ENCODE measurements at places on chromosomes 11 and 22. TPM values are rescaled to one million over a fixed set of nuclear protein-coding genes. Genes with fewer than 3 reads are reported as not detected.

Gene IGSF22
- total RNA-seq = 0.05 TPM

DNA sequence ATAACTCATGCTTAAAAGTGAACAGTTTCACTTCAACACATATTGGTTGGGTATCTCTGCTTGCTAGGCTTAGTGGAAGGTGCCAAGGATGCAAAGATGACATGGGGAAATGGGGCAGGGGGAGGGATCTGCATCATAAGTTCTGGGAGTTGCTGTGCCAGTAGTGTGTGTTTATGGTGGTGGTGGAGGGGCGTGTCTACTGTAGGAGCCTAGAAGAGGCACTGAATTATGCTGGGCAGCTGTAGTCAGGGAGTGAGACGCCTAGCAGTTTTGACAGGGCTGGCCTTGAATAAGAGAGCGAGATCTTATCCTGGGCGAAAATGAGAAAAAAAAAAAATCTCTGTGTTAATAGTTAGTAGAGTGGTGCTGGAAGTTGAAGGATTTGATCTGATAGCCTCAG is 3.0 kb downstream of the ELMOD1 start:
- H3K36me3 ChIP-seq = peaks cover 1% of the 10 kb centered on the region
- peaks cover 24% of the 10 kb centered on the region for H3K4me1 ChIP-seq
- peaks cover 74% of the 10 kb centered on the region for H3K27me3 ChIP-seq

DNA sequence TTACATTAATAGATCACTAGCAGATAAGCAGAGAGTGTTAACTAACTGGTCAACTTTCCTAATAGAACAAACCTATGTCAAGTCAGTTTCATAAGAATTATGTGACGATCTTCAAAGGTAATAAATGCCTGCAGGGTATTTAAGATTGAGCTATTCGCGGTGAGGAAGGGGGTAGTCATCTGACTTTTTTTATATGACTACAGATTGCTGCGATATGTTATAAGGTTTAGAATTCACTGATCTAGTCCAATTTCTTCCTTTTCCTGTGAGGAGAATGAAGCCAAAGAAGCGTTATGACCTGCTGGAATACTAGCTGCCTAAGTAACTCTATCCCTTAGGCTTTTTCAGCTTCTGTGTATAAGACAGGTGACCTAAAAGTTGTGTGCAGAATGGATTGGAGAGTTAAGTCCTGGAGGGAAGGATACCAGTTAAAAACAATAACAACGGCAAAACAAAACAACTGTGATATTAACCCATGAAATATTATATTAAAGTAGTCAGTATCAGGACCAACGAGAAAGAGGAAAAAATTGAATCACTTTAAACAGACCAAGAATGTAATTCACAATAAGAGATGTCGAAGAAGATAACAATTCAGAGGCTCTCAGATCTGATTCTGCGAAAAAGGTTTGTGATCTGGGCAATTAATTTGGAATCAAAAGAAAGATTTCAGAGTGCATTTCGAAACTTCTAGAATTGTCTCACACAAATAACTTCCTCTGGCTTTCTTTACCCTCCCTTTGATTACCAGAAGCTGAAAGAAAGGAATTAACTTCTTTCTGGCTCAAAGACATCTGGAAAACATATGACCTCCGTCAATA is 630 bp downstream of the CASP4 start:
- H3K4me3 ChIP-seq = peak overlapping the region; percentile 91
- DNase-seq = no peak
- peaks cover 48% of the 10 kb centered on the region for H3K36me3 ChIP-seq
- H3K4me1 ChIP-seq = peaks cover 31% of the 10 kb centered on the region
- H3K27me3 ChIP-seq = peaks cover 4% of the 10 kb centered on the region

Gene CD6
- total RNA-seq = 368 TPM

Gene GLYAT
- total RNA-seq = not detected

GRCh38 chr11:61524446-61524845 is 15.9 kb downstream of the LRRC10B start:
- H3K4me3 ChIP-seq = no peak overlapping the region
- peaks cover 3% of the 10 kb centered on the region for H3K27me3 ChIP-seq
- DNase-seq = no peak
- no peak overlapping the region for H3K27ac ChIP-seq
- H3K4me1 ChIP-seq = no peaks in the 10 kb centered on the region

Gene LBHD1
- total RNA-seq = 19.5 TPM

Gene ARVCF
- 0.89 TPM for total RNA-seq

All from activated CD4-positive, alpha-beta T cell treated with anti-CD3 and anti-CD28 coated beads, Interleukin-2, amount 10 ng/mL, durations not matched to agents 7 days and 5 days (primary cell).